Fibroblast of upper back skin (primary cell): ENCODE measurements at places on chromosomes 12 and 14.
A peak's percentile ranks its signal among the peaks of the same experiment; 100 is the strongest.

DNA sequence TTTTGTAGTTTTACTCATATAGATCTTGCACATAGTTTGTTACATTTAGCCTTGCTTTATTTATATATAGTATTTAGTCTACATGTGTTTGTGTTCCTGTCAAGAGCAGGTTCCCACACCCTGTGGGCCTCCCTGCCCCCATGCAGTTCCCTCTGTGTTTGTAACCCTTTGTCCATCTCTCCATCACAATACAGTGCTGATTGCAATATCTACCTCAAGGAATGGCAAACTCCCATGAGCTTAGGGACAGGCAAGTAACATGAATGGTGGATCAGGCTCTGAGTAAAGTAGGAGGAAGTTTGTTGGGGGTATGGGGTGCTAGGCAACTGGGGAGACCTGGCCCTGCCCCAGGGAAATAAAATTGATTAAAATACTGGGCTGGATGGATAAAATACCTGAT lies 151.9 kb upstream of the MYL2 start:
- DNase-seq, result no peak

DNA sequence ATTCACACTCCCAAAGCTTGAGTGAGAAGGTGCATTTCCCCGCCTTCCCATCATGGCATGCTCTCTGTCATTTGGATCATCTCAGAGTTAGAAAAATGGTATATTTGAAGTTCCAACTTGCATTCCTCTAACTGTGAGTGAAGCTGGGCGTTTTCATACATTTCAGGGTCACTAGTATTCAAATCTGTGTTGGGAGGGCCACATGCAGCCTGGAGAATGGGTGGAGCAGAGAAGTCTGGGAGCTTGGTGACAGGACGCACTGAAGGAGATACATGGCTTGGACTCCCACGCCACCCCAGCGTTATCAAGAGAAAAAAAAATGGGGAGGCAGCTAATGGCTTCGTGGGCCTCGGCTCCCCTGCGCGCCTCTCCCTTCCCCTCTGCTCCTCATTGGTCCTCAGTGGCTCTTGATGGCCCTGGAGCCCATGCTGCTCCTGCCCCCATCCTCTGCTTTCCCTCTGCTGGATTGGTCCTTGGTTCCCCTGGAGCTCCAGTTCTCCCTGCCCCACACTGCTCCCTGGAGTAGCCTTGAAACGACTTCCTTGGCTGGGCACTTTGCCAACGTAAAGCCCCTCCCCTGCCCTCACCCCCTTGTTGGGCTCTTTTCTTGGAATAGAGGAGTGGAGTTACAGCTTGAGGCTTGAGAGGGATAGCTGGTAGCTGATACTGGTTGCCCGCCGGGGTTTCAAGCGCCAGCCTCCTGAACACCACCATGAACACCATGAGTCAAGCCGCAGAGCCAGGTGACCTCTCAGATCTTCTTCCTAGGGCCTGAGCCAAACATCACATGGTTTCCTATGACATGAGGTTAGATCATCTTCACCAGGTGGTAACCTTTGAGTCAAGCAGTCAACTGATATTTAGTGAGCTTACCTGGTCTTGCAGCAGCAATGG lies 139.6 kb downstream of the PRKCH start:
- DNase-seq, result no peak

- no peak for DNase-seq
Measured at GRCh38 chr12:103310546-103311270, 185.1 kb downstream of the C12orf42 start.

DNA sequence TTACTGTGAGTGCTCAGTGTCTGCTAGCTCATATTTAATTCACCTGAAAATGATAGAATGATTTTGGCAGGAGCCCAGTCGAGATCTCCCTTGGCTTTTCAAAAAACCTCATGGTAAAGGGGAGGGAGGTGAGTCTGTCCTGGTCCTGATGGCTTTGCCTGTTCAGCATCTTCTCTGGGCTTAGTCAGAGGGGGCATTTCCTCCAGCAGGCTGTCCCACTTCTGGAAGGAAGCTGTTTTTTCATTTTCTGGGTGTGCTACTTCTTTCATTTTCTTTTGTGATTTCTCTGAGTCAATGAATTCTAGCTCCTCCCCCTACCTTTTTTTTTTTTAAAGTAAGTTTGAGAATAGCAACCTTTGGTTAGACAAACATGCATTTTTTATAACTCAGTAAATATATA lies 58.8 kb downstream of the TMX1 start:
- DNase-seq, result peak; percentile 40

DNA sequence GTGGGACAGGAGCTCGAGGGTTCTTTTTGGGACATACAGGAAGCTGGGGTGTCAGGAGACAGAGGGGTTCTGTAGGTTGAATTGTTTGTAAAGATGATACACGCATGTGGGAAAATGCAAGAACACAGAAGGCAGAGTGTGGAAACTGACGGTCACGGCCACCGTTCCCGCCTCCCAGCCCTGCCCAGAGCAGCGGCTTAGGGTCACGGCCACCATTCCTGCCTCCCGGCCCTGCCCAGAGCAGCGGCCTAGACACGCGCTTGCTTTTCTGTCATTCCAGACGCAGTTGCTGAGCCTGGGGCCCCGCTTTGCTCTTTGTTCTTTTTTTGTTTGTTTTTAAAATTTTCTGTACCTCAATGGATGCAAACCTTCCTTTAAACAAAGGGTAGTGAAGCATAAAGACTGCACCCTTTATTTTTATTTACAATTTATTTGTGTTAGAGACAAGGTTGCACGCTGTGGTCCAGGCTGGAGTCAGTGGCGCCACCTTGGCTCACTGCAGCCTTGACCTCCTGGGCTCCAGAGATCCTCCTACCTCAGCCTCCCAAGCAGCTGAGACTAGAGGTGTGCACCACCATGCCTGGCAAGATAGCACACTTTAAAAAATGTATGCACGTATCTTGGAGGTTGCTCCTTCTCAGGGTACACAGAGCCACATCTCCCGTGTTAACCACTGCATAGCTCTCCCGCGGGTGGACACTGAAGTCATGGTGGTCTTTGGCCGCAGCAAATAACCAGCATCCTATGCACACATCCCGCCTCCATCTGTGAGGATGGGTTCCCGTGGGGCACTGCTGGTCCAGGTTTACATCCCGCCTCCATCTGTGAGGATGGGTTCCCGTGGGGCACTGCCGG lies 142.3 kb downstream of the ADGRD1 start:
- no peak for DNase-seq

DNA sequence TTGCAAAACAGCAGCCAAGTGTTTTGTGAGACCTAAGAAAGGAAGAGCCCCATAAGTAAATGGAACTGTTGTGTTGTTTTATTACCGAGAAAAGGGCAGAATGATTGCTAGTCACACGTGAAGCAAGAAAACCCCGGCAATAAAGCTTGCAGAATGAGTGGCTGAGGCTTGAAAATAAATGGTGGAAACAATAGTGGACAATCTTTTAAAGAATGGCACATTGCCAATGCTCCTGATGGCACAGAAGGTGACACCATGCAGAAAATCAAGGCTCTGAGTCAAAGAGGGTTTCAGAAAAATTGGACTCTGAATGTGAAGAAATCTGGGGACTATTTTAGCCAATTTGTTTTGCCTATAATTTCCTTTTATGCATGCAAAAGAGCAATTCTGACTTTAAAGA lies 4.0 kb upstream of the AQP2 start:
- no peak for DNase-seq

DNA sequence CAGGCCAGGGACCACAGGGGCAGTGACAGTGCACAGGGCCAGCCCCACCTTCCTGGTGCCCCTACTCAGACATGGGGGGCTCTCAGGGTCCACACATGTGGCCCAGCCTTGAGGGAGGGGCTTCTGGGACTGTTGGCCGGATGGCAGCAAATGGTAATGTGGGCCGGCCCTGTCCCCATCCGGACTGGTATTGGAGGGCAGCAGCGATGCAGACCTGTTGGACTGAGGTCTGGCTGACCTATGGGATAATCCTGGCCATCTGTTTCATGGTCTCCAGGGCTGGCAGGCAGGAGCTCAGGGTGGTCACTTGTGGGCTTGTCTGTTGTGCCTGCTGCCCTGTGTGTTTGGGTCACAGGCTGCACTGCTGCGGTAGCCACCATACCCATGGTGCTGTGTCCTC lies 387.5 kb downstream of the TMEM121 start:
- no peak for DNase-seq

GRCh38 chr12:119208626-119209061 lies 29.9 kb downstream of the HSPB8 start:
- peak; percentile 3 for DNase-seq

DNA sequence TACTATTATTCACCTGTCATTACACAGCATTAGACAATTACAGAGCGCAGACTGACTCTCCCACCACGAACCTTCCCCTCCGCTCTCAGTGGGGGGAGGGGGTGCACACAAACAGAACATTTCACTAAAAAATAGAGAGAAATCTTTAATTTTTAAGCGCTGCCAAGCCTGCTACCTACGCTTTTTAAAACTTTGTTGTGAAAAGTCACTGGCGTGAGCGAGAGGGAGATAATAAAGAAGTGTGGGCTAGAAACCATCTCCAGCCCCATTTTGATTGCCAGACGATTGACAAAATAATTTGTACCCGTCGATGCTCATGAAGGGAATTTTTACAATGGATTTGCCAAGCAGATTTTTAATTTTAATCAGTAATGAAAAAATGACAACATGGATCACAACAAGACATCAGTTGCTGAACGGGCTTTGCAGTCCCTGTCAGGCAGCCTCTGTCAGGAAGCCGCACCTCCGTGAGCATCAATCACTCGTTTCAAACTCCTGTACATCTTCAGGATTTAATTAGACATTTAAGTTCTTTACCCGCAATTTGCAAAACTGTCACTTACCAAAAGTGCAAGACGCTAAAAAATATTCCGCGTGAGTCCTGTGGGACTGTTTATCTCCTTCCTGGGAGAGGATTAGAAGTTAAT lies 209.1 kb downstream of the BCL11B start:
- DNase-seq, result no peak

DNA sequence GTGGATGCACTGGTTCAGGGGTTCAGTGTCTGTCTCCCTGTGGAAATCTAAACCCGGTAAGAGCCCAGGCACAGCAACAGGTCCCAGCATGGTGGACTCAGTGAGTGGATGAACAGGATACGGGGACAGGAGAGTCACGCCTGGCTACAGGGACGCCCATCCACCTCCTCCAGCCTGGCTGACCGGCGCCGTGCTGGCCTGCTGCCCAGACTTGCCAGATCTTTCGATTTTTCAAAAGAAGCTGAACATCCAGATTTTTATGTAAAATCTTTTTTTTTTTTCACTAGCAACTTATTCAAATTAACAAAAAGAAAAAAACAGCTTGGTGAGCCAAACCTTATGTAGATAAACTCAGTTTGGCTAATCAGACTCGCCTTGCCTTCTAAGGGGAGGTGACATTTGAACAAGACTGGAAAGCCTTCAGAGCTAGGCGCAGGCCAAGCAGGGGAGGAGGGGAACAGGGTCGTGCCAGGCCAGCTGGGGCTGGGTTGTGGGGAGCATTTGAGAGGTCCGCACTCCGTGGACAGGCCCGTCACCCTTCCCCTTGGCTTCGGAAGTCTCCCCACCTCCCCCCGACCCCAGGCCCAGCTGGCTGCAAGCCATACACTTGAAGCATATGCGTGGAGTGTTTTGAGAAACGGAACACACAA lies 87.8 kb upstream of the NCOR2 start:
- peak; percentile 73 for DNase-seq

- no peak for DNase-seq
Measured at GRCh38 chr14:54058505-54058904, 101.9 kb upstream of the BMP4 start.

- no peak for DNase-seq
Measured at GRCh38 chr14:105074601-105075053, 9.4 kb upstream of the GPR132 start.

DNA sequence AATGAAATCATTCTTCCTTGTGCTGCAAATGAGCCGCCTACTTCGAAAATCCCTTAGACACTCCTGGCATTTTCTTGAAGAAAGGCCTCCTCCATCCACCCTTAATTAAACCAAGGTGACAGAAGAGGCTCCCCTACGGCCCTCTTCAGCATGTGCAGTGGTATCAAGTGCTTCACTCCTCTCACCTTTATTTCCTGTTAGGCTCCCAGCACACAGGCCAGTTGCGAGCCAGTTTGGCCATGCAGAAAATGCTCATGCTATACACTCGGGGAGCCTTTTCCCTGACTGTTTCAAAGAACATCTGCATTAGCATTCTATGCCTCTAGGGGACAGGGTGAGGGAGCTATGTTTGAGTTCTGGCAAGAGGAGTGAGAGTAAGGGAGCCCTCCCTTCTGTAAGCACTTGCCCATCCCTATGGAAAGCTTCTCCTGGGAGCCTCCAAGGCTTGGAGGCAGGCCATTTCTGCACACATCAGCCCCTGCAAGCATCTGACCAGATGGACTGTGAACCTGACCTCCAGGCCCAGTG lies 291.5 kb downstream of the RPS29 start:
- DNase-seq, result no peak

DNA sequence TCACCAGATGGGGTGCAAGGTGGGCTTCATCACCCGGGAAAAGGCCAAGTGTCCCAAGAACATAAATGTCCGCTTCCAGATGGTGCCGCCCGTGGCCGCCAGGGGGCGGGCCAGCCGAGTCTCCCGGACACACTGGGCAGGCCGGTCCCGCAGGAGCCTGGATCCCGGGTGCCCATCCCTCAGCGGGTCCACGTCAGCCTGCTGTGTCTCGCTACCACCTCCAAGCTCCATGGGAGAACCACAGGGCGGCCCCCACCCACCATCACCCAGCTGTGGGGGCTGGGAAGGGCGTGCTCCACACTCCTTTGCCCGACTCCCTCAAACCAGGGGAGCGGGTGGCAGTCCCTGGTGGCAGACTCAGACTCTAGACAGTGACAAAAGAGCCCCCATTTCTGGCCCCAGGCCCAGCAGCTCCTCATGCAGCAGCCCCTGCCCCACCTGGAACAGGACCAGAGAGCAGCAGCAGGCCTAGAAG lies 22.0 kb upstream of the NUDT14 start:
- peak; percentile 59 for DNase-seq

GRCh38 chr14:78970677-78971076 lies 800.5 kb downstream of the NRXN3 start:
- no peak for DNase-seq

DNA sequence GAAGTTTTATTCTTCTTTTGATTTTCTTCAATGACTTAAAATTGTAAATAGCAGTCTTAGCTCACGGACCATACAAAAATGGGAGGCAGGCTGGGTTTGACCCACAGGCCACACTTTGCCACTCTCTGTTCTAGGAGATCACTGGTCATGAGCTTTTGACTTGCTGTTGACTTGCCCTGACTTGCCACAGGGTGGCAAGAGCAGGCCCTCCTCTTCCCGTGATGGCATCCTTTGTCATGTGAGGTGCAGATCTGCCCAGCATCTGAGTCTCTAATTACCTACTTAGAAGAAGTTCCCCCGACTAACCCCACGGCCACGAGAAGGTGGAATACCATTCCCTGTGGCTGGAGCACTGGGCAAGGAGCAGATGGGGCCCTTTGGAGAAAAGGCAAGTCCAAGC lies 81.0 kb upstream of the SCAF11 start:
- DNase-seq, result no peak
